ENCODE measurements at places on chromosomes 3 and 15. TPM values are rescaled to one million over a fixed set of nuclear protein-coding genes. Genes with fewer than 3 reads are reported as not detected.

The COL6A6 gene
- 1.6 TPM for total RNA-seq

The CAMK2N2 gene
- not detected for total RNA-seq

The DNAH12 gene
- under 0.01 TPM for total RNA-seq

The MUC20 gene
- total RNA-seq, result 0.50 TPM

The FETUB gene
- not detected for total RNA-seq

The EXD1 gene
- total RNA-seq, result not detected

The SLC35G2 gene
- 15.3 TPM for total RNA-seq

The DUOXA1 gene
- total RNA-seq, result 0.17 TPM

The CDHR4 gene
- not detected for total RNA-seq

The GOLGA6L7 gene
- not detected for total RNA-seq

The CELSR3 gene
- 3.5 TPM for total RNA-seq

The GABRR3 gene
- total RNA-seq, result not detected

The SLC28A2 gene
- not detected for total RNA-seq

The PSTPIP1 gene
- 0.17 TPM for total RNA-seq

All from smooth muscle cell of trachea (primary cell).